ENCODE measurements at places on chromosomes 2 and 18.

- DNase-seq = no peak
Observed at GRCh38 chr18:8359076-8359475, 250.2 kb upstream of the RAB12 start.

DNA sequence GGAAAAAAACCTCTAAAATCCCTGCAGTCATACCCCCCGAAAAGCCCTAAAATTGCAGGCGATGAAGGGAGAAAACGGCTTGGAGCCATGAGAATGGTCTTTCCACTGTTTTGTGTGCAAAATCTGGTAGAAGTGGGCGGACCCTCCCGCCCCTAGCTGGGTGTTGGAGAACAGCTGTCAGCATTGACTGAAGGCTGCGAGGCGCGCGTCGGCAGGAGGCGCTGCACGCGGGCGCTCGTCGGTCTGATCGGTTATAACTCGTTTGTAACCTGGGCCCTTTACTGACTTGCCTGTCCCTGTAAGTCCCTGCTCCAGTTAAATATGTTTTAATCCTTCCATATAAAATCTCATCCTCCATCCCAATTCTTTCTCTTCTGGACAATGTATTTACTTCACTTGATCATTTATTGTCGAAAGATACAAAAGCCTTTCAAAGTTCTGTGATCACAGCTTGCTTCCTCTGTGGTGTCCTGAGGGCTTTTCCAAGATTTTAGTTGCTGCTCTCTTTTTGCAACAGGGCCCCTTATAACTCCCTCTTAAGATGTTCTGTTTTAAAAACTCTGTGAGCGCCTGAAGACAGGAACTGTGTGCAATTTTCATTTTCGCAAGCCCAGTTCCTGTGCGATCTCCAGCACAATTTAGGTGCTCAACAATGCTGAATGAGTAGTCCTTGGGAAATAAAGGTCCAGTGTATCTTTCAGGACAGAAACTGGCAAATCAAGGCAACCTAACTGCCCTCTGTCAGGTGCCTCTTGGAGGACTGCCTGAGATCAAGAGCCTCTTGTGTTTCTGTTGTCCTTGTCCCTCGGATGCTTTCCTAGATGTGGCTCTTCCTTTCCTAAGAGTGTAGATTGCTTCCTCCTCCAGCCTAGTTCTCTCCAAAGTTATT is 918 bp upstream of the HNRNPLL start:
- DNase-seq = peak; percentile 77

GRCh38 chr2:16124881-16125613 is 184.7 kb downstream of the MYCN start:
- DNase-seq = no peak

- DNase-seq = no peak
Observed at GRCh38 chr18:75000920-75001319, 208.0 kb downstream of the PTGR3 start.

DNA sequence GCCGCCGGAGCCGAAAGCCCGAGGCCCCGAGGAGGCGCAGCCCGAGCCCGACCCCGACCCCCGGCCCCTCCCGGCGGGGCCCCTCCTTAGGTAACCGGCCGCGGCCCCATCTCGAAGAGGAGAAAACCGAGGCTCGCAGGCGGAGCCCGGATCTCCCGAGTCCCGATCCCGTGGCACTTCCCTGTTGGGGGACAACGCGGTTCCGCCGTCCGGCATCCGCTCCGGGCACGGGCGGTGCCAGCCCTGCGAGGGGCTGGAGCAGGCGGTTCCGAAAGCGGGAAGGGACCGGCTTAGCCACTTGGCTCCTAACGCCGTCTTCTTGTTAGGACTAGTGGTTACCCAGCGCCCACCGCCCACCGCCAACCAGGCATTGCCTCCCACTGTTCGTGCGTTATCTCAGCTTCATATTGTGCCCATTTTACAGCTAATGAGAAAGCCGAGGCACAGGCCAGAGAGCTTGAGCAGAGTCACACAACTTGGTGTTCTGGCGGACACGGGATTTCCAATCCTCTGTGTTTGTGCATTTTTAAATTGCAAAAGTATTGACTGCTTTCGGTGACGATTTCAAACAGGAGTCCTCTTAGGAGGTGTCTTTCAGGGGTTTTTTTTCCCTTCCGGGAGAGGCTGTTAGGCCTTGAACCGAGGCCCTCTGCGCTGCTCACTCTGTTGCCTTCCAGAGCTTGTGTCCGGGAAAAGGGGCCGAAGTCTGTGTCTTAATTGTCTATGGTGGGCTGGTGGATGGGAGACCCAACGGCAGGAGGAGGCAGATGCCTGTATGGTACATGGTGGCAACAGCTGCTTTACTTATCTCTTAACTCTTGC is 562 bp downstream of the CENPA start:
- no peak for DNase-seq

GRCh38 chr18:12052866-12053265 is 40.8 kb upstream of the ANKRD62 start:
- no peak for DNase-seq

GRCh38 chr2:157501026-157501425 is 57.1 kb upstream of the CYTIP start:
- no peak for DNase-seq

- DNase-seq = no peak
Observed at GRCh38 chr18:13394801-13395200, 176.2 kb downstream of the LDLRAD4 start.

DNA sequence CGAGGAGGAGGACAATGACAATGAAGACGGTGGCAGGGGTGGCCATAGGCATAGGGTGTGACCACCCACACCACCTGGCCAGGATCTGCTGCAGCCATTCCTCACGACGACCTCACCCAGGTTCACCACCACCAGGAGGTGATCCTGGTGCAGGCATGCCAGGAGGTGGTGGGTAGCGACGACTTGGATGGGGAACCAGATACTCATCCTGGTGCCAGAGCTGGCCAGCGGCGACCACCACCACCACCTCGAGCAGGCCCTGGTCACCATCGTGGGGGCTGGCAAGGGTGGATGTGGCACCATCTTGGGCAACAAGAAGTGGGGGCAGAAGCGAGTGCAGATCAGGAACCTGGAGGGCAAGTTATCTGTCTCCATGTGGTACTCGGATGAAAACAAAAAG is 117.1 kb upstream of the NXPH2 start:
- no peak for DNase-seq

DNA sequence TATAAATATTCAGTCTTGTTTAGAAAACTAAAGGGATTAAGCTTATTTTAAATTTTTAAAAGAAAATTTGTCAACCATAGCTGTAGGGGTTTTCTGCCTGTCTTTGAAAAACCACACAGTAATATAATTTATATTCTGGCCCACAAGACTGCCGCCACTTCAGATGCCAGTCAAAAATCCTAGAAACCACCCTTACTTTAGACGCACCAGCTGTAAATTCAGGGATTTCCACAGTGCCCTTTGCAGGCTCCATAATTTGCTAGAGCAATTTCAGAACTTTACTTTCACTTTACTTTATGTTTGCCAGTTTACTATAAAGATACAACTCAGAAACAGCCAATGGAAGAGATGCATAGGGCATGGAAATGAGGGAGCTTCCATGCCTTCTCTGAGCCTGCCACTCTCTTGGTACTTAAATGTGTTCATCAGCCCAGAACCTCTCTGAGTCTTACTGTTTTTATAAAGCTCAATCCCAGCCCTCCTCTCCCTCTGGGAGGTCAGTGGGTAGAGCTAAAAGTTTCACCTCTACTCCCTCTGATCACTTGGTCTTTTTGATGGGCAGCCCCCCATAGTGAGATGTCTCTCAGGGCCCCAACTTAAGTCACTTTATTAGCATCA is 63.3 kb downstream of the KYNU start:
- no peak for DNase-seq

DNA sequence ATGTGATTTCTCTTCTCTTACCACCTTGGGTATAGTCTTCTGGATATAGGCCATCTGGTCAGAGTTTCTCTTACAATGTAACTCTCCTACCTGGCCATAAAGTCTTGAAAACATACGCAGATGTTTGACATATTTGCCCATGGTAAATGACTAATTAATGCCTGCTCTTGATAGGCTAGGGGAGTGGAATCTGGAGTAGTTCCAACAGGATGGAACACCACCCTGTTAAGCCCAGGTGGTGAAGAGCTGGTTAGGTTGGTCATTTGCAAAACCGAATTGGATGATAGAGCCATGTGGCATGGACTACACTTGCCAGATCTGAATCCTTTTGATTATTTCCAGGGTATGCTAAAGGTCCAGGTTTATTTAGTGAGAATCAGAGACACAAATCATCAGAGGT is 36.5 kb downstream of the HADHB start:
- no peak for DNase-seq

- no peak for DNase-seq
Observed at GRCh38 chr2:120677221-120677620, 58.4 kb upstream of the GLI2 start.

- DNase-seq = no peak
Observed at GRCh38 chr18:7255054-7255453, 24.2 kb downstream of the LRRC30 start.

GRCh38 chr2:238720232-238720672 is 127.6 kb upstream of the TWIST2 start:
- DNase-seq = no peak

DNA sequence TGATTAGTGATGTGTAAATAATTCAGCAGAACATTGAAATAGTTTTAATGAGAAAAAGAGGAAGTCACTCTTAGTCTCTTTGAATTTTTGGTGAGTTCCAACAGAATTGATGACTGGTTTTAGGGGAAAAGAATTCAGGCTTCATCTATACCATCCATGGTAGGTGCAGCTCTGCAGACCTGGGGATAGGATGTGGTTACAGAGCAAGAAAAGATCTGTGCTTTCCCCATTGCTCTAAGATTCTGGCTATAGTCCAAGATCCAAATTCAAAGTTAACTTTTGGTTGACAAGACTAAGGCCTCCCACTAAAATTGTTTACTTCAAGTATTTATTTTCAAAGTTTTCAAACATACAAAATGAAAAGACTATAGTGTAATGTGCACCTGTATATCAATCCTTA is 3.6 kb downstream of the UGT1A10 start:
- DNase-seq = no peak

DNA sequence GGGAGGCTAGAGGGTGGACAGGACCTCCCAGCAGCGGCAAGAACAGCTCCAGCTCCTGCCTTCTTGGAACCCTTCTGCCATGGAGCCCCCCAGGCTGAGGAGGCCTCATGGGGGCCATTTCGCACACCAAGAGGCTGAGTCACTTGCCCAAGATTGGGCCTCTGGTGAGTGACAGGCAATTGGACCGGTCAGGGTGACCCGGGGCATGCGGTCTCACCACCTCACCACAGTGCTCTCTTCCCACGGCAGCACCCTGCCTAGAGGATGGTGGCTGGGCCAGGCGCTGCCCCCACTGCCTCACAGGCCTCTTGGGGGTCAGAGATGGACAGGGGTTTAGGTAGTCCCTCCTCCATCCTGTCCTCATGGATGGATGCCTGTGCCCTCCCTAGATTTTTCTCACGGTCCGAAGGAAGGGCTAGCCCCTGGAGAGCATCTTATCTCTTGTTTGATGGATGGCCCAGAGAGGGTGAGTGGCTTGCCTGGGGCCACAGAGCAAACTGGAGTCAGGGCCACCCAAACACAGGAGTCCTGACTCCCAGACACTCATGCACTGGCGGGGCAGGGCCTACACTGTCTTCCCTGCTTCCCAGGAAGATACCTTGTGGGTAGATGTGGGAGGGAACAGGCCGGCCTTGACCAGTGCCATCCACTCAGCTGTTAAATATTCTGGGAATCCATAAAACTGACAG is 119.2 kb downstream of the INHBB start:
- DNase-seq = no peak

GRCh38 chr2:201257381-201257955 is 2.9 kb upstream of the CASP8 start:
- no peak for DNase-seq

DNA sequence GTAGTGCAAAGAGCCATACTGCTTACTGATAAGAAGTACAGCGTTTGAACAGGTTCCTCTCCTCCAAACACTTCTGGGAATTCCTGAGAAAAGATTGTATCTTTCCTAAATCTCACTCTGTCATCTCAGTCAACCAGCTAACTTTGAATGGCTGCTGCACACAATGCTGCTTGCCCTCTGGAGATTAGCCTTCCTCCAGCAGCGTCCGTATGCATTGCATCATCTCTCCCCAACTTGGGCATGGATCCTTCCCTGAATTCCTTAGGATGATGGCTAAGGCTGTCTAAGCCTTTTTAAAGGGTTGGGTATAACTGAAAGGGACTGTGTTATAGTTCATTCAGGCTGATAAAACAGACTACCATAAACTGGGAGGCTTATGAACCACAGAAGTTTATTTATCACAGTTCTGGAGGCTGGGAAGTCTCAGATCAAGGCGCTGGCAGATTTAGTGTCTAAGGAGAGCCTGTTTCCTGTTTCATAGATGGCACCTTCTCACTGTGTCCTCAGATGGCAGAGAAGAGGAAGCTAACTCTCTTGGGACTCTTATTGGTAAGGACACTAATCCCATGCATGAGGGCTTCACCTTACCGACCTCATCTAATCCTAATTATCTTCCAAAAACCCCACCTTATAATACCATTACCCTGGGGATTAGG is 105.3 kb downstream of the PAX3 start:
- no peak for DNase-seq

GRCh38 chr2:44271296-44271695 is 4.0 kb upstream of the SLC3A1 start:
- no peak for DNase-seq

GRCh38 chr18:12571630-12572029 is 86.3 kb downstream of the SPIRE1 start:
- DNase-seq = no peak

DNA sequence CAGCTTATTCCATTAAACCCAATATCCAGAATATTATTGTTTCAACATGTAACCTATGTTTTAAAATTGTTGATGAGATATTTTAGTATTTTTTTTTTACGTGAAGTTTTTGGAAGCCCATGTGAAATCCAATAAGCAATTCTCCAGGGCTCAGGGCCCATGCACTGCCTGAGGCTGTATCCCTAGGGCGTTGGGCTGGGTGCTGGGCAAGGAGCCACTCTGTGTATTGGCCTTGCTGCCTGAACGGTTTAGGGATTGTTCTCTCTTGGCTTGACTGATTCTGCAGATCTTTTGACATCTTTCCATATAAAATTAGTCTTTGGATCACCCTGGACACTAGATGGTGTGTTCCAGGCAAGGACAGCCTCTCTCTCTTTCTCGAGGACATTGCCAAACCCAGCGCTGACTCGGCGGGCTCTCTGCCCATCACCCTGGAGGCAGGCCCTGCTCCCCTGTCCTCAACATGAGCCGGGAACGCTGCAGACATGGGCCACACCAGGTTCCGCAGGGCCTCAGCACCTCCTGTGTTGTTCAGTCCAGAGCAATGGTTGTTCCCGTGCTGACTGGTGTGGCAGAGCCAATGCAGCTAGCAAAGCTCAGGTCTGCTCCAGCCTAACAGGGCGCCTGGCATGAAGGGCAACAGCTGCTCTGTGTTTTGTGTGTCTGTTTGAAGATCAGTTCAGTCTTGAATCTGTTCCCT is 163.0 kb downstream of the SEPTIN10 start:
- DNase-seq = no peak

GRCh38 chr2:190670182-190670946 is 21.5 kb downstream of the NAB1 start:
- no peak for DNase-seq

Data from stimulated activated CD8-positive, alpha-beta memory T cell treated with anti-CD3 and anti-CD28 coated beads, Interleukin-7, amount 100 ng/mL, for 4 hours (primary cell).